Tibial nerve (tissue), 4 donors: ENCODE measurements at places on chromosomes 4 and X. TPM values are rescaled to one million over a fixed set of nuclear protein-coding genes. Genes with fewer than 3 reads are reported as not detected.

- H3K27ac ChIP-seq = peak overlapping the region; percentile 96
- H3K4me3 ChIP-seq = peak overlapping the region; percentile 82
- H3K4me1 ChIP-seq = no peaks in the 10 kb centered on the region
- peaks cover 4% of the 10 kb centered on the region for H3K27me3 ChIP-seq
- peak; percentile 15 for DNase-seq
- no peaks in the 10 kb centered on the region for H3K36me3 ChIP-seq
These were observed 566 bp downstream of the ATP11C start for GRCh38 chrX:139932073-139932900.

GRCh38 chr4:120105472-120105871, 38.8 kb upstream of the MAD2L1 start:
- no peak for DNase-seq
- no peak overlapping the region for H3K4me3 ChIP-seq
- H3K27ac ChIP-seq = no peak overlapping the region
- no peaks in the 10 kb centered on the region for H3K36me3 ChIP-seq
- no peaks in the 10 kb centered on the region for H3K27me3 ChIP-seq

DNA sequence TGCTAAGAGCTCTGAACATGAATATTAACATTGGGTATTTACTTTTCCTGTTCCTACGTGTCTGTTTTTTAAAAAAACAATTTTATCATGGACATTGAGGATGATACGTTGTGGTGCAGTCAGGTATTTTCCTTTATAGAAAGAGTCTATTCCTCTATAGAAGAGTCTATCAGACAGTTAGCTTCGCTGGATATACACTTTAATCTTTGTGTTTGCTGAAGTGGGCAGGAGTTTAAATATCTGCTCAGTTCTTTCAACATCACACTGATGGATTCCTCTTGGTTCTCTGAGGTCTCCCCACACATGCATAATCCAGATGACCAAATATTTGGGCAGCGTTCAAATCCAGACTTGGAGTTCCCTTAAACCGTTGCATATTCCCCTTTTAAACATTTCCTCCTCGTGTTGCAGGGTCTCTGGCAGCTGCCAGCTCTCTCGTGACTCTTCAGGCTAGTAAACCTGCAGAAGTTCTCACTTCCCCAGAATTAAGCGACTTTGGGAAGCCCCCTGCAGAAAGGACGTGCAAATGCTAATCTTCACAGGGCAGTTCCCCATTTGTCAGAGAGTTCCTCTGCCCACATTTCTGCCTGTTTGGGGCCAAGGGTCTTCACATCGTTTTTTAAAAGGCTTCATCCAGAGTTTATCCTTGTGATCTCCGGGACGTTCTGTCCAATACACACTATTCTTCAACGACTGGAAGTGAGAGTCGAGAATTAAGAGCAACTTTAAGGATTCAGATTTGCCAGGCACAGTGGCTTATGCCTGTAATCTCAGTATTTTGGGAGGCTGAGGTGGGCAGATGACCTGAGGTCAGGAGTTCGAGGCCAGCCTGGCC, 20.5 kb upstream of the DHRSX start:
- no peaks in the 10 kb centered on the region for H3K4me1 ChIP-seq
- H3K27me3 ChIP-seq = no peaks in the 10 kb centered on the region
- no peaks in the 10 kb centered on the region for H3K36me3 ChIP-seq
- no peak overlapping the region for H3K4me3 ChIP-seq

ITGB1BP2 gene
- 10.5 TPM for total RNA-seq

SMARCA1 gene
- total RNA-seq = 42.9 TPM

FGF13 gene
- 5.9 TPM for total RNA-seq

GUCY1A1 gene
- total RNA-seq = 9.2 TPM
